ENCODE measurements at places on chromosomes 5 and 9.

- no peak for DNase-seq
These were observed 182.0 kb downstream of the GRIA1 start for GRCh38 chr5:153672347-153673090.

- no peak for DNase-seq
These were observed 37.5 kb downstream of the LPCAT1 start for GRCh38 chr5:1486271-1486670.

- peak; percentile 36 for DNase-seq
These were observed 3.5 kb downstream of the LECT2 start for GRCh38 chr5:135951257-135951656.

GRCh38 chr5:18605186-18605585, 970.9 kb downstream of the TAF11L14 start:
- no peak for DNase-seq

- no peak for DNase-seq
These were observed 455.6 kb upstream of the CD180 start for GRCh38 chr5:67652201-67652600.

- DNase-seq, result no peak
These were observed 91.7 kb downstream of the MRPS30 start for GRCh38 chr5:44900273-44900954.

- DNase-seq, result no peak
These were observed 193.1 kb downstream of the PAX5 start for GRCh38 chr9:36840898-36841536.

Measured in SW480 (cell line).